ENCODE measurements at places on chromosomes 13 and 19.

DNA sequence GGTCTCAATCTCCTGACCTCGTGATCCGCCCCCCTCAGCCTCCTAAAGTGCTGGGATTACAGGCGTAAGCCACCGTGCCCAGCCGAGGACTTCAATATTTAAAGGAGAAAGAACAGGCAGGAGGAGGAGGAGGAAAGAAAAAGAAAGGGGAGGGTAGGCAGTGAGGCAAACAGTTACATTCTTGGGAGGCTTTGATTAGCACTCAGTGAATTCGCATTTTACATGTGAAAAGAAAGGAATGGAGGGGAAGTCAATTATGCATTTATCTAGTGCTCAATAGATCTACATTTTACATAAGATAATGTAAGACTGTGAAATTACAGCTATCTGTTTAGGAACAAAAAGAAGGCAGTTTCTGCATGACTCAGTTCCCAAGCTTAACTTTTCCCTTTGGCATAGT lies 30.9 kb upstream of the CXCL17 start:
- no peak for DNase-seq

DNA sequence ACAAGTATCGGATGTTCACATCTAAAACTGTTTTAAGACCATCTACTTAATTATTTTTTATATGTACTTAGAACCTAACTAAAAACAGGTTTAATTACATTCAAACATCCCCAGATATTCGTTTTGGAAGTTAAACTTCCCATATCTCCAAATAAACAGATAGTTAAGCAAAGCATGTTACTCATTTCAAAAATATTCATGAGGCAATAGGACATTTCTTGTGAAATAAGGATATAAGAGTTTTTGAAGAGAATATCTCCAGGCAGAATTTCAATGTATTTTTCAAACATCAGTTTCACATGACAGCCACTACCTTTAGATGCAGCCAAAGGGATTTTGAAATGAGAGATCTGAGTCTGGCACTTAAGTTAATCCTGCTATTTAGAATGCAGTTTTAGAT lies 697.5 kb downstream of the SLITRK1 start:
- no peak for DNase-seq

GRCh38 chr13:22014469-22014868 lies 343.6 kb downstream of the FGF9 start:
- no peak for DNase-seq

DNA sequence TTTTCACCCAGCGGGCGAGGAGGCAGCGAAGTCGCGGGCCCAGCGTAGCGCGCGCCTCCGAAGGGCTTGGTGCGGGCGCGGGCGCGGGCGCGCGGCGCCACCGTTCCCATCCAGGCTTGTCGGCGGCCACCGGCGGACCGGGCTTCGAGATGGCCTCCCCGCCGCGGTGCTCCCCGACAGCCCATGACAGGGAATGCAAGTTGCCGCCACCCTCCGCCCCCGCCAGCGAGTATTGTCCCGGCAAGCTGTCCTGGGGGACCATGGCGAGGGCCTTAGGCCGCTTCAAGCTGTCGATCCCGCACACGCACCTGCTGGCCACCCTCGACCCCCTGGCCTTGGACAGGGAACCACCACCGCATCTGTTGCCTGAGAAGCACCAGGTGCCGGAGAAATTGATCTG lies at the start of gene WDR88:
TSS of gene WDR88 (plus strand) at position 94 of the 400 bp plus-strand sequence. CDS start at position 150, 56 bp downstream.
- DNase-seq = no peak

- no peak for DNase-seq
These were observed 69.2 kb downstream of the TEX26 start for GRCh38 chr13:31001647-31002046.

GRCh38 chr19:11125994-11126685 lies 29.4 kb downstream of the SPC24 start:
- peak; percentile 32 for DNase-seq

DNA sequence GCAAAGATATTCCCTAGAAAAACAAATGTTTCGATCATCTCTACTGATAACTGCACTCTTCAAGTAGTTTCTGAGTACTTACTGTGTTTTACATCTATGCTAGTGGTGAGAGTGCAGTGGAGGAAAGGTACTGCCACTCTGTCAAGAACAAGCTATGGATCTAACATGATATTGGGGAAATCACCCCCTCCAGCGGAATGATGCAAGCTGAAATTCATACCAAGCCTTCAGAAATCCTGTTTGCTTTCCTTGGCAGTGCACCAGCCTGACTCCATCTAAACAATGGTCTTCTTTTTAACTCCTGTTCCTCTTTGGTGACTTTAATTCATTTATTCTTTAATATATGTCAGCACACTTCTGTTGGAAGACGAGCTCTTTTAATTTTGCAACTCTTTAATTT lies 238.0 kb downstream of the PCDH9 start:
- DNase-seq = peak; percentile 10

DNA sequence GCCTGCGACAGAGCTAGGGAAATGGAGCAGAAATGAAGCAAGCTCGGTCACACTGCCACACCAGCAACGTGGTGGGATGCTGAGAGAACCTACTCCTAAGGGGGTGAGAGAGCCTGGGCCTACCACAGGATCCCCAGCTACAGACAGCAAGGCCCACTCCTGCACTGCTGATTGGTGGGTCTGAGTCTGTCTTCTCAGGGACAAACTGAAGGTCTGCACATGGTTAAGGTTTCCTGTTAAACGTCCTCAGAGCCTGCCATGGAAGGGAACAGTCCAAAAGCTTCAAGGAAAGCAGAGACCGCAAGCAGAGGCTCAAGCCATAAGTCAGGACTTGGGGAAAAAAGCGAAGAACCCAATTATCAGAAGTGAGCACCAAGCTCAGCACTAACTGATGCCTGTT lies 53.5 kb upstream of the MED4 start:
- no peak for DNase-seq

- no peak for DNase-seq
These were observed 110.0 kb upstream of the SOX21 start for GRCh38 chr13:94822356-94822755.

DNA sequence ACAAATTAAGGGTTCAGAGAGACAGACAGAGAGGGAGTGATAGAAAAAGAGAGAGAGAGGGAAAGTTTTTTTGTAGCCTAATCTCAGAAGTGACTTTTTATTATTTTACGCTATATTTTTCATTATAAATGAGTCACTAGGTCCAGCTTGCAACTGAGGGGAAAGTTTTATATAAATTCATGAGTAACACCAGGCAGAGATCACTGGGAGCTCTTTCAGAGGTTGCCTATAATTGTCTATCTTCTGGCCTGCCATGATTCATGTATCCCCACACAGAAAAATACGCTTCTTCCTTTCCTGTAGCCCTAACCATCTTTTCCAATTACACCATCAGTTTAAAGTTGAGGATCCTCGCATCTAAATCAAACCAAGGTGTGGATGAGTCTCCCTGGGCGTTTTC lies 467.9 kb downstream of the SLITRK1 start:
- DNase-seq = no peak
